Kidney capillary endothelial cell (primary cell): ENCODE measurements at places on chromosomes 16 and 17.

- DNase-seq, result no peak
These were observed 2.9 kb downstream of the WFIKKN2 start for GRCh38 chr17:50837980-50838954.

- DNase-seq, result no peak
These were observed 3.4 kb downstream of the NOD2 start for GRCh38 chr16:50696575-50697420.

DNA sequence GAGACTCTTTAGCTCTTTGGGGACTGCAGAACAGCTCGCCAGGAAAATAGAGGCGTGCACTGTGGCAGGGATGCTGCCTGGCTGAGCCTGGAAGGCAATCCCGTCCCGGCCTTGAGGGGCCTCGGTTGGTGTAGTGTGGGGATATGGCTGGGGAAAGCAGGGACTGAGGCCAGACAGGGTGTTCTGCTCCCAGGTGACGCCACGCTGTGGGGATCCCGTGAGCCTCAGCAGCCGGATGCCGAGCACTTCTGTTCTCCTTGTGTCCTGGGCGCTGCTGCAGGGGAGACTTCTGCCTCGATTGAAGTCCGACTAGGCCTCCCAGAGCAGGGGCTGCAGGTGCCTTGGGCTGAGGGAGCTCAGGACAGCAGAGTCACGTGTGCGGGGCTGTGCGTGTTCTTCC lies 72.6 kb downstream of the BANP start:
- DNase-seq, result no peak

DNA sequence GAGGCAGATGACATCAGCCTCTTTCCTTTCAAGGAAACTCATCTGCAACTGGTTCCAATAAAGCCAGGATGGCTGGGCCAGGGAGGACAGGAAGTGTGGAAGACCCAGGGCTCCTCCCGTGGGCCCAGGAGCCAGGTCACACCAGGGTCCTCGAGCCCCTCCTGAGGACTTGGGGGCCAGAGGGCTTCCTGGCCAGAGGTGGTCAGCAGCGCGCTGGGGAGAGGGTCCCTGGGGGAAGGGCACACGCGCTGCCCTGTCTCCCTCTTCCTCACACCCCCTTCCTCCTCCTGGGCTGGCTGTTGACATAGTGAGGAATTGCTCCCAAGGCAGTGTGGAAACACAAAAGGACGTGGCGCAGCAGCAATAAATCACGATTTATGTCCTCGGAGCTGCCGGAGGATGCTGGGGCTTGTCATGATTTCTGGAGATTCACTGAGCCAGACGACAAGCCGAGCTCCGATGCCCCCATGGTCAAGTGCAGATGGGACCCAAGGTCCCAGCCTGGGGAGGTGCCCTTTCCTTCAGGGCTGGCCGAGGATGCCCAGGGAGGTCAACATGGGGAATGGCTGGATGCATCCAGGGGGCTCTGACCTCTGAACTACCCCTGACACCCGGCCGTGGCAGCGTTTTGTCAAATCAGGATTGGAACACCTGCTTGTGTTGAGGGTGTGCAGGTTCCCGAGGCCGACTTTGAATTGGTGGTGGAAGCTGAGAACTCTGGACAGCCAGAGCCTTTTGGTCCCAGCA lies 152.6 kb downstream of the IRF8 start:
- DNase-seq, result no peak

DNA sequence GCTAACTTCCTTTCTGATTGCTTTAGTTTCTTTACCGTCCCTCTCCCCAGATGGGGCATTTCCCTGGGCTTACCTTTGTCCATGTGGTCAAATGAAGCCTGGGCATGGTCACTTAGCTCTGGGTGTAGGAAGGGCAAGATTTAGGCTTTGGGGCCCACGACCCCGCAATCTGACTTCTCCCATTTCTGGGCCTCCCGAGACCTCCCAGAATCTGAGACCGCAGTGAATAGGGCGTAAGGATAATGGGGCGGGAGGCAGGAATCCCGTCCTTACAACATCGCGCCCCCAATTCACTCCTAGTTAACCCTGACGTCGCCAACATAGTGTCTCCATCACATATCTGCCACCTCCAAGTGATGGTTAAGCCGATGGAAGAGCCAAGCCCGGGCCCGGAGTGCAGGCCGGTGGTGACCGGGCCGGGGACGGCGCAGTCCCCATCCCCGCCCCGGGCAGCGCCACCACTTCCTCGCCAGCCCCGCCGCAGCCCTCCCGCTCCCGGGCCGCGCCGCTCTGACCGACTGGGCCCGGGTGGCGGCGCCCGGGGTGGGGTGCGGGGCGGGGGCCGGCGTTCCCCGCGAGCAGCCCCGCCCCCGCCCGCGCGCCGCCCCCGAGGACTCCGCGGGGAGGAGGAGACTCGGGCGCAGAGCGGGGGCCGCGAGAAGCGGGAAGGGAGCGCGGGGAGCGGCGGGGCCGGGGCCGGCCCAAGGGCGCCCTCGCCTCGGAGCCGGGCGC lies at the start of gene RHBDL3:
RHBDL3 (plus strand) TSS at position 641 of the 732 bp plus-strand sequence. CDS start 358 bp downstream, outside the sequence.
- DNase-seq, result no peak

GRCh38 chr17:31900877-31901276 lies 631 bp downstream of the UTP6 start:
- DNase-seq, result peak; percentile 16

- DNase-seq, result no peak
These were observed 15.6 kb upstream of the PDK2 start for GRCh38 chr17:50079334-50080095.

GRCh38 chr17:81069135-81069645 lies 34.2 kb downstream of the BAIAP2 start:
- no peak for DNase-seq

DNA sequence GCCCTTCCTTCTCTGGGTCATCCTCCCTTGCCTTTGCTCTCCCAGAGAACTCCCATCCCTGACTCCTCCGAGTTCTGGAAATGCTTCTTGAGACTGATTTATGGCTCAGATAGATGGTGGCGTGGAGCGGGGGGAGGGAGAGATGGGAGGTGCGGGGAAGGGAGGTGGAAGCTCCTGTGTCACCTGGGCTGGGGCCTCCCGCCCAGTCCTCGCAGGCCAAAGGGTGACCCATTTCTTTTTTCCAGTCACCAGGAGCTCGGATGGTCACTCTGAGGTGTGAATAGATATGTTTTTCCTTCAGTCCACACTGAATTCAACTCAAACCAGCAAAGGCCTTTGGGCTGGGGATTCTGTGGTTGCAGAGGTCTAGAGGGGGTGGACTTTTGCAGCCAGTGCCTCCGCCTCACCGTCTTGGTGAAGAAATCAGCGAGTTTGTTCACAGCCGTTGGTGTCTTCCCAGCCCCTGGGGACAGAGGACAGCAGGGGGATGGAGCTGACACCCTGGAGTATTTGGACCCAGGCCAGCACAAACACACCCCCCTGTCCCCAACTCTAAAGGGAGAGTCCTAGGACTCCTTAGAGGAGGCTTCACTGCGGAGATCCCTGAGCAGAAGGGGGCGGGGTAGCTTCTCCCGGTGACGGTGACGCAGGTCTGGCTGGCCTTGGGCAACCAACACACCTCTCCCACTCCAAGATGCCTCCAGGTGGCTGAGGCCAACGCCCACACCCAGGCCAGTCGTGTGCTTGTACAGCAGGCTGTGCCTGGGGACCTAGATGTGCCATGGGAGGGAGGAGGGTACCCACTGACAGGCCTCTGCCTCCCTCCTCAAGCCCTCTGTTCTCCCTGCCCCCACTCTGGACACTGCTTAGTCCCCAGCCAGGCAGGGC lies 80.6 kb downstream of the AMFR start:
- DNase-seq, result no peak

- DNase-seq, result peak; percentile 40
These were observed 61.3 kb downstream of the CDRT4 start for GRCh38 chr17:15406081-15406480.

- DNase-seq, result peak; percentile 91
These were observed at the start of the genes GGA3 and MRPS7 for GRCh38 chr17:75261336-75262111. GGA3 (minus strand) TSS chr17:75261606; CDS start chr17:75261587, 19 bp downstream. MRPS7 (plus strand) TSS chr17:75261879; CDS start chr17:75261901, 22 bp downstream.

DNA sequence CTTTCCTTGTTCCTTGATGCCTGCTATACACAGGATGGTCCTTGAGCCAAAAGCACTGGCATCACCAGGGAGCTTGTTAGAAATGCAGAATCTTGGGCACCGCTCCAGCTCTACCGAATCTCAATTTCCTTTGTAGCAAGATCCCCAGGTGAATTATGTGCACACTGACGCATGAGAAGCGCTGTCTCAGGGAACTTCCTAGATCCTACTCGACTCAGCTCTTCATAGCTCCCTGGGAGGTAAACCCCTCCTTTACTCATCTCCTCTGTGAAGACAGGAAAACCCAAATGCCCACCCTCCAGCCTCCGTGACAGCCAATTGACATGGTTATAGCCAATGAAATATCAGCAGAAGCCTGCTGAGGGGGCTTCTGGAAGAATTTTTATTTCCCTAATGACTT lies 4.1 kb downstream of the USP31 start:
- no peak for DNase-seq

- no peak for DNase-seq
These were observed 1.8 kb upstream of the RHBDF1 start for GRCh38 chr16:74051-74746.

- no peak for DNase-seq
These were observed 1.6 kb upstream of the TLCD2 start for GRCh38 chr17:1711804-1712203.

DNA sequence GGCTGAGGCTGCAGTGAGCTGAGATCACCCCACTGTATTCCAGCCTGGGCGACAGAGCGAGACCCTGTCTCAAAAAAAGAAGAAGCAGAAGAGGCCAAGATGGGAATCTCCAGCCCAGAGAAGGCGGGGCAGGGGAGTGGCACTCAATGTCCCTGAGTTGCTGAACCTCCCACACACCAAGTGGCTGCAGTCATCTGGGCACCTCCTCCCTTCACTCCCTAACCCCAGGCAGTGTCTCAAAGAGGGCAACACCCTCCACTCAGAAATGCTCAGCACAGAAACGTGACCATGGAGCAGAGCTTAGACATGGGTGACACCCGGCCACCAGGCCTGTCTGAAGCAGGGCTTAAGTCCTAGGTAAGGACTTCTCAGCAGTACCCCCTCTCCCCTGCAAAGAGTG lies 36.3 kb upstream of the BCAR1 start:
- DNase-seq, result no peak
